Cardiac fibroblast (primary cell): ENCODE measurements at places on chromosomes 3 and 15.
A peak's percentile ranks its signal among the peaks of the same experiment; 100 is the strongest.

DNA sequence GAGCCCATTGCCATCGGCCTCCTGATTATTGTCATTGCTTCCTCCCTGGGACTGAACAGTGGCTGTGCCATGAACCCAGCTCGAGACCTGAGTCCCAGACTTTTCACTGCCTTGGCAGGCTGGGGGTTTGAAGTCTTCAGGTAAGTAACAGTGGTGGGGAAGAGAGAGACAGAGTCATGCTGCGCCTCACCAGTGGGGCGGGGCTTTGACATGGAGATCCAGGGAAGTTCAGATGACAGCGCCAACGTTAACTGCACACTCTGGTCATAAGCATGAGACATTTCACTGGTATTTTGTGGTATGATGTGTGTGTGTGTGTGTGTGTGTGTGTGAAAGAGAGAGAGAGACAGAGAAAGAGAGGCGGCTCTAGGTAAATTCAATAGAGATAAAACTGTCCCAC is 41.0 kb downstream of the AQP9 start:
- DNase-seq: no peak

GRCh38 chr15:83062768-83063180 is 4.3 kb downstream of the BTBD1 start:
- no peak for DNase-seq

DNA sequence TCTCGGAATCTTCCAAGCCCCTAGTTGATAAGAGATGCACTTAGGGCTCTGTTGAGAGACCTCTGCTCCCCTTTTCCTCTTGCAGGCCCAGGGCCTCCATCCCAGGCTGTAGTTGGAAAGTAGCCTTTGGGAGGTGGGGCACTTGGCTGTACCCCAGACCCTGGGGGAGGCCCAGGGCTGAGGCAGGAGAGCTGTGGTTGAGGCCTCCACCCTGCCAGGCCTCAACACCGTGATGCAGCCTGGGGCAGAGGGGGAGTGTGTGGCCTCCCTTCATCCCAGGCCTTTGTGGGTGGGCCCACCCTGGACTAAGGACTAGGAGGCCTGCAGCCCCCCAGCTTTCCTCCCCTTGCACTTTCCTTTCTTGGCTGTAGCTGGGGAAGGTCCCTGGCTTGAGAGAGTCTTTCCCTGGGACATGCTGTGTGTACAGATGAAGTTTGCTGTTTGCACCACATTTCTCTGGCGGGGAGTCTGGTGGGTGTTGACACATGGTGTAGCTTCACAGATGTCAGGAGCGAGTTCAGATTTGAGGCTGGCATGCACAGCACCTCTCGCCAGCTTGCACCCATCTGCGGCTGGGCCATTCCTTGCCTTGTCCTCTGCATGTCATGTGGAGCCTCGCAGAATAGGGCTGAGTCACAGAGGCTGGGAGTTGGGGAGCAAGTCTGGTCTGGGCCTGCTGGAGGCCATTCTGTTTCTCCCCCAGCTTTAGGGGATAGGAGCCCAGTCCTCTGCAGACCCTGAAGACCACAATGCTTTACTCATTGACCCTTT is 13.7 kb downstream of the PLEKHO2 start:
- DNase-seq: peak; percentile 32

GRCh38 chr3:197001106-197001971 is 28.3 kb downstream of the MELTF start:
- no peak for DNase-seq

GRCh38 chr15:38176155-38176554 is 76.5 kb upstream of the SPRED1 start:
- DNase-seq: peak; percentile 77

- peak; percentile 54 for DNase-seq
These were observed 26.6 kb downstream of the NEK11 start for GRCh38 chr3:131053043-131053859.

- peak; percentile 12 for DNase-seq
These were observed 52.3 kb downstream of the THSD4 start for GRCh38 chr15:71167445-71168165.

DNA sequence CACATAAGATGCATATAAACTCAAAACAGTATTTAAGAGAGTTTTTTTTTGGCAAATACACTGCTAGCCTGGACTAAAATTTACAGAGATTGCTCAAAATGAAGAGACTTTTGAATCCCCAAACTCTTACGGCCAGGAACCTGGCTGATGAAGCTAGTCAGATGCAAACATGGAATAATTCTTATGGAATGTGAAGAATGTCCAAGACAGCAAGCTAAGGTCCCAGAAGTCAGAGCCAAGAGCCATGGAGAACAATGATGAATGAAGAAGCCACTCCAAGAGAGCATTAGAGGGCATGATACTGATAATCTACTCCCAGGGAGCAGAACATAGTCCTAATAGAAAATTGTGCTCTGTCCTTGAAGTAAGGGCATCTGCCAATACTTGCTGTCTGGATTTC is 705.5 kb downstream of the DIPK2A start:
- DNase-seq: peak; percentile 33

DNA sequence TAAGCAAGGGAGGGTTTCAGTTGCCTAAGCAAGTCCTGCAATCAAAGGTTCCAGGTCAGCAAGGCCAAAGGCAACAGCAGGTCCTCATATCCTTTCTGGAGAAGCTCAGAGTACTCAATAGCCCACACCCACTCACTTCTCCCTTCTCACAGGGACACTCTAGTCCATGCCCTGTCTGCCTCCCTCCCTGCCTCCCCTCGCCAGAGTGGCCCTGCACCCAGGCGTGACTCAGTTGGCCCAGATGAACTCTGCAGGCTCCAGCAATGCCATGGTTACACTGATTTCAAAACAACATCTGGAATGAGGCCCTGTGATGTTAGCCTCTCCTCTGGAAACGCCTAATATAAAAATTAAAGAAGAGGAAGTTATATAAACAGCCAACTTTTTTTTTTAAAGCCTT is 32.9 kb downstream of the IL16 start:
- DNase-seq: peak; percentile 20

- no peak for DNase-seq
These were observed 549.9 kb downstream of the CADM2 start for GRCh38 chr3:85508659-85509058.

GRCh38 chr15:85986116-85986515 is 93.6 kb upstream of the AGBL1 start:
- DNase-seq: no peak

DNA sequence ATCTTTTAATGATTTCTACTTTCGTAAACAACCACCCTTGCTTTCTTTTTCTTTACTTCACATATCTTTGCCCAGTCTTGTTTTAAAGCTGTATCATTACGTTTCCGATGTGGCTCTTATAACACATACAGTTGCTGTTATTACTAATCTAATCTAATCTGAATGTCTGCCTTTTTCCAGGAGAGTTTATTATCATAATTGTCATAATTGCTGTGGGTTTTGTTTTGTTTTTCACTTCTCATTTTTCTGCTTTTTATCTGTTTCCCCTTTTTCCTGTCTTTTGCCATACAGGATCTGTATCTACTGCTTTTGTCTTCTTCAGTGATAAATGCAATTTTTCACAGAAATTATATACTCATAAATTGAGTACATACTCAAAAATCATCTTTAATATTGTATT is 24.9 kb downstream of the HACL1 start:
- no peak for DNase-seq

DNA sequence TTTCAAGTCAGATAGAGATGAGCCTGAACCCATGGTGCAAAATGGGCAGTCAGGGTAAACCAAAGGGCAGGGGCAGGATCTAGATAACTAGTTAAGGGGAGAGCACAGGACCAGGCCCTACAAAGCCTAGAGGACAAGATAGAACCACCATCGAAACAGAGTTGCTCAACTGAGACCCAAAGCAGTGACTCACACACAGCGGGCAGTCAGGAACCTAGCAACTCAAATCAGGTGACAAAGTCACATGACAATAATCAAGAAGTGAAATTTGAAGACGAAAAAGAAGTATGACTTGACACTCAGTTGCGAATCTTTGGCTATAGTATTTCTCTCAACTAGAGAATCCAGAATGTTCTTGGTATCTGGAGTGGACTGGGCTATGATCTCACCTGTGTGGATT is 136.0 kb upstream of the PTPRG start:
- DNase-seq: no peak

GRCh38 chr15:77059786-77060361 is 11.0 kb downstream of the TSPAN3 start:
- peak; percentile 31 for DNase-seq

DNA sequence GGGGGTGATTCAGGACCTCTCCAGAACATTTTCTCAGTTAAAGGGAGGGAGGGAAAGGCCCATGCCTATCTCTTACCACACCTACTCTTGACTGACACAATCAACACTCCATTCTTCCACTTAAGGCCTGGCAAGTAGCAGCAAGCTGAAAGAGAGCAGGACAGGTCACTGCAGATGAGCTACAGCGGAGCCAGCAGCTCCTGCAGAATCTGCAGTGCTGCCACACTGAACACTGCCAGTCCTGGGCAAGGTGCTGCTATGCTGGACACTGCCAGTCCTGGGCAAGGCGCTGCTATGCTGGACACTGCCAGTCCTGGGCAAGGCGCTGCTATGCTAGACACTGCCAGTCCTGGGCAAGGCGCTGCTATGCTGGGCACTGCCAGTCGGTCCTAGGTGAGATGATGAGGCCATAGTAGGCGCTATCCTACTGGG is 143.7 kb downstream of the MYLK start:
- DNase-seq: no peak

DNA sequence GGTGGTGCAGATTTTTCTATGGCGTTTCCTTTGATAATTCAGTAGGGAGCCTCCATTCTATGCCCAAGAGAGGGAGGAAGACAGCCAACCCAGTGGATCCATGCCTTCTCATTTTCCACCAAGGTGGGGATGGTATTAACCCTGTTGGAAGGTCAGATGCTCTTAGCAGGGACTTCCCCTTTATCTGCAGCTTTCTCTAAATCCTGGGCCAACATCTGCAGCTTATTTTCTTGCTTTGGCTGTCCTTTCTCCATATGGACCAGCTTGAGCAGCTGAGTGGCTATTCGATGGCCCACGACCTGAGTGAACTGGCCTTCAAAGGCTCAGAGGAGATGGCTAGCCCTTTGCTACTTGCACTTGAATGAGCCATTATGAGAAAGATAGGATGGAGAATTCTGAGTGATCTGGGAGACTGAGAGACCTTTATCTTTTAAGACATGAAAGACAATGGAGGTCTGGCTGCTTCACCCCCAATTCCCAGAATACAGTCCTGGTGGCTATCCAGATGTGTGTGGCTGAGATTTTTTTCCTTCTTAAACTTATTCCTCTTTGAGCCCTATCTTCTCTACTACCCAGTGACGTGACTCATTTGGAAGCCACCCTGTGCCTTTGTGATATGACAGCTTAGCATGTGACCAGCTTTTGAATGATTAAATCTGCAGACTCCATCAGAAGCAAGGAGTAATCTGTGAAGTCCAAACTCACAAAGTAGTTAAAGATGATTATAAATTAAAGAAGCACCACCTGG is 39.6 kb upstream of the TRAK1 start:
- DNase-seq: peak; percentile 69

GRCh38 chr3:189625572-189625971 is 5.6 kb upstream of the TP63 start:
- DNase-seq: no peak

GRCh38 chr3:79012530-79012913 is 755.3 kb downstream of the ROBO1 start:
- no peak for DNase-seq

- DNase-seq: peak; percentile 88
These were observed 155.6 kb upstream of the TSC22D2 start for GRCh38 chr3:150252462-150252861.

DNA sequence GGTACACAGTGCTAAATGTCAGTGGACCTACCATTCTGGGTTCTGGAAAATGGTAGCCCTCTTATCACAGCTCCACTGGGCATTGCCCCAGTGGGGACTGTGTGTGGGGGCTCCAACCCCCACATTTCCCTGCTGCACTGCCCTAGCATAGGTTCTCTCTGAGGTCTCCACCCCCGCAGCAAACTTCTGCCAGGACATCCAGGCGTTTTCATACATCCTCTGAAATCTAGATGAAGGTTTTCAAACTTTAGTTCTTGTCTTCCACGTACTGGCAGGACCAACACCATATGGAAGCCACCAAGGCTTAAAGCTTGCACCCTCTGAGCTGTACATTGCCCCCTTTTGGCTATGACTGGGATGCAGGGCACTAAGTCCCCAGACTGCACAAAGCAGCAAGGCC is 788.2 kb upstream of the ALCAM start:
- no peak for DNase-seq

GRCh38 chr3:43966126-43966525 is 275.4 kb downstream of the ABHD5 start:
- no peak for DNase-seq

DNA sequence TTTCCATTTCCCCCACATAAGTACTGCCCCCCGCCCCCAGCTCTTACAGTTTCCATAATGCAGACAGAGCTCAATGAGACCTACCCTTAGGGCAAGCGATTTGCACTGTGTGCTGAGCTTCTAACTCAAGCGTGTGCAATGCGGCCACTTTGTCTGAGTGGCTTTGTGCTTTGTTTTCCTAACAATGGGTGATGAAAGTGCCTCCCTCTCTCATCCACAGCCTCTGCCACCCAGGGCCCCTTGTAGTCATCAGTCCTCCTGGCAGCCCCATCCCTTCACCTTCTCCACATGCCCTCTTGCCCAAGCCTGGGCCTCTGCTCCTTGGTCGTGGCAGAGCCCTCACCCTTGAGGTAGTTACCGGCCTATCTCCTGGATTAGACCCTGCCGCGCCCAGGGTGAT is 17.2 kb downstream of the DAPK2 start:
- no peak for DNase-seq

DNA sequence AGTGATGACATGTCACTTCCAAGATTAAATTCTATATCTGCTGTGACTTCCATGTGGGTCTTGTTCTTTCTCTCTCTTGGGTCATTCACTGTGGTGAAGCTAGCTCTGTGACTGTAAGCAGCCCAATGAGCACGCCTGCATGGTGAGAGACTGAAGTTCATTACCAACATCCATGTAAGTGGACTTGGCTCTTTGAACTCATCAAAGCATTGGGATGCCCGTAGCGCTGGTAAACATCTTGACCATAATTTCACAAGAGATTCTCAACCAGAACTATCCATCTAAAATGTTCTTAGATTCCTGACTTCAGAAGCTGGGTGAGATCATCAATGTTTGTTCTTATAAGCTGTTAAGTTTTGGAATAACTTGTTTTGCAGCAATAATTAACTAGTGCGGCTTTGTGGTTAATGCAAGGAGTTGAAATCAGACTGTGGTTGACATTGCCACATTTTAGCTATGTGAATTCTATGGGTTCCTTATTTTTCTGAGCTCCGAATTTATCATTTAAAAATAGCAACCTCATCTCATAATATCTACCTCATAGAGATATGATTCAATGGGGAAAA is 31.6 kb upstream of the LRRC3B start:
- no peak for DNase-seq
